ENCODE measurements at places on chromosomes 3 and 15.

DNA sequence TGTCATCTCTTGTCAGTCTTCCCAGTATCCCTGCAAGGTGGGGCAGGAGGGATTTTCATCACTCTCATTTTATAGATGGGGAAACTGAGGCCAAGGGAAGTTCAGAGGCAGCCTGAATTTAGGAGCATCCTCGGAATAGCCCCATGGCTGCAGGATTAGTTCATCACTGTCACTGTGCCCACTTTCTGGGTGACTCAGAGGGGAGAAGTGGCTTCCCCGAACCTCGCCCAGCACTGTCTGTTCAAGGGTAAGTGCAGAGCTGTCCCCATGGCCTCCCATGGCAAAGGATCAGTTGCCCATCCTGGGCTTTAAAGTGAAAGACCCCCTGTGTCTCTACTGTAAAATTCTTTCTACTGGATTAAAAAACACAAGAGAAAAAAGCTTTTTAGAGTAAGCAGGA is 60.0 kb upstream of the SEC13 start:
- DNase-seq: no peak

DNA sequence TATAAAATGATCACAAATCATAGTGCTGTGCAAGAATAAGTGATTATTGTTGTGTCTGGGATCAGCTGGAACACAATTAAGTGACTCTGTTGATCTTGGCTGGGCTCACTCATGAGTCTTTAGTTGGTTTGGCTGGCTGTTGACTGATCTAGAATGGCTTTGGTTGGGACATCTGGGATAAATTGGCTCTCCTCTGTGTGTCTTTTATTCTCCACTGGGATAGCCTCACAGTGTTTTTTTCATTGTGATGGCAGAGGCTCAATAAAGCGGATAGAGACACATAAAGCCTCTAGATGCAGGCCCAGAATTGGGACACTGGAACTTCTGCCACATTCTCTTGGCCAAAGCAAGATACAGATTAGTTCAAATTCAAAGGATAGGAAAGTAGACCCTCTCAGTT is 735.6 kb downstream of the PDCD6IP start:
- DNase-seq: no peak

- DNase-seq: no peak
These were observed 4.6 kb downstream of the GLCE start for GRCh38 chr15:69164807-69165636.

- DNase-seq: peak; percentile 47
These were observed 80.3 kb downstream of the CPN2 start for GRCh38 chr3:194270627-194271459.

DNA sequence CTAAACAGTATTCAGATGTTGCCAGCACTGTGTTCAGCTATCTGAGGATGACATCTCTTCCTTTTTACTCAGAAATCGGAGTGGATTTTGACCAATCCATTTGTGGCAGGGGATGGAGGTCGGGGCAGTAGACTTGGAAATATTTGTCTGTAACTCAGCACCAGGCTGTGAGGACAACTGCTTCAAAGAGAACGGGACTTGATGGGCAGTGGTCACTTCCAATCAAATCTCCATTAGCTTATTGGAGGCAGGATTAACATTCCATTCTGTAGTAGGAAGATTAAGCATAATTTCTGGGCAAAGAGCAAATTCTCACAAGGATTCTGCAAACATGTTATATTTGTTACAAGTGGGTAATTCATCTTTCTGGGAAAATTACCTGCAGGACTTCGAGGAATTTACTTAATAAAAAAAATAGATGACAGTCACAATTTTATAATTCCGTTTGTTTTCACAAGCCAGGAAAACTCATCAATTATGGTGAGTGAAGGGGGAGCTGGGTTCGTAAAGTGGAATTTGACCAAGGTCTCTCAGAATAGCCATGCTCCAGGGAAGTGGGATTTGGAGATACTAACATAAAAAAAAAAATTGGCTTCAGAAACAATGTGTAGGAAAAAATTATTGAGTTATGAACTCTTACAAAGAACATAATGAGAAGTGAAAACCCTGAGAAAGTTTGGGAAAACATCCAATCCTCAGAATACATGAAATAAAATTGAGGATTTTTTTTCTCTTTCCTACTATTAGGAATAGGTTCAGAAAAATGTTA is 18.1 kb downstream of the CRABP1 start:
- DNase-seq: no peak

DNA sequence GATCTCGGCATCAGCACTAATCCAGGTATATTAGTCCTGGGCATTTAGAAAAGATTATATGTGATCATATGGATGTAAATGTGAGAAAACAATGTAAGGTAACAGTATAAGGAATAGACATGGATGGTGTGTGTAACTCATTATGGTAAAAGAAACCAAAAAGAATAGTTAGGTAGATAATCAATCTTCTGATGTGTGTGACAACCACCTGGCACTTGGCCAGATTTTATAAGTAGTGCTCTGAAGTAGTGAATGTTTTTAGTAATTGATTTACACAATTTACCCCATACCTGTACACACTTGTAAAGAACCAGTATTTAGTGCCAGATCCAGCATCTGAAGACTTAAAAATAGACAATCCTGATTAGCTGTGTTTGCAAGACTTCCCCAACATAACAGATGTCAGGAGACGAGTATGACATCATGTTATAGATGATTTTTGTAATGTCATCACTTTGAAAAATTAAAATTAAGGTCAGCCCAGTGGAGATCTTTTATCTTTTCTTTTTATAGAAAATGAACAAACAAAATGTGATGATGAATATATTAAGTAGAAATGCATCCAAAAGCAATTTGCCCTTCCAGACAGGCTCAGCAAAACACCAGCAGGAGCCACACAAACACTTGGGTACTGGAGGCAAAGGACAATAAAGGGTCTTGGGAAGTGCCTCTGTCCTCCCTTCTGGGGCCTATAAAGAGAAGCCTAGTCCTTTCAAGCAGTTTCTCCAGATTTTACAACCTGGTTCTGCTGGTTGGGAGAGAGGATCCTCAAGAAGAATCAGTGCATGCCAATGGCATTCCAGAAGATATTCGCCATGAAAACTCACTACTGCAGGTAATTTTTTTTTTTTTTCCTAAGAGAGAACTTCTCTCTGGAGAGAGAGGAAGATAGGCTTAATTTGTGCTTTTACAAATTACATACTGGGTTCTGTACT is 140.7 kb downstream of the MECOM start:
- DNase-seq: no peak

DNA sequence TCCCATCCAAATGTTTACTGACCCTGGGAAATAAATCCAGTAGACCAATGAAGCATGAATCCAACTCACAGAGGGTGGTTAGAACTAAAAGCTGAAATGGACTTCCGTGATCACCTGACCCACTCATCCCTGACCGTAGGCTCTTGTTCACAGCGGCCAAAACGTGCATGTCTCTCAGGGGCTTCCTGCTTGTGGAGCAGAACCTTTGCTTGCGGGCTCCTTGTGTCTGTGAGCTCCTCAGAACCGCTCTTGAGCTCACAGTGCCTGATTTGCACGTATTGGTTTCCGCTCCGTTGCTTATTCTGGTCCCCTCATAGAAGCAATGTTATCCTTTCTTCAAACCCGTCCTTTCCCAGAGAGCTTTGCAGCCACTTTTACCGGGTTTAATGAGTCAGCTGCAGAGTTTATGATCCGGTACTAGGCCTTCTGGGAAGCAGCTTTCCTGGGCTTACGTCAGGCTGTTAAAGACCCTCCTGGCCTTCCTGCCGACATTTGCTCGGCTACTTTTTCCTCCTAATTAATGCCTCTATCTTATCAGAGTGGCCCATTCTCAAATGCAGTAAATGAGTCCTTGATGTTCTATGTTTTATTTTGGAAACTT is 35.4 kb downstream of the LIPC start:
- DNase-seq: no peak

GRCh38 chr3:28940994-28941393 is 339.9 kb upstream of the RBMS3 start:
- DNase-seq: no peak

- DNase-seq: no peak
These were observed 5.2 kb upstream of the FURIN start for GRCh38 chr15:90862964-90863778.

- DNase-seq: no peak
These were observed 38.0 kb upstream of the CBLB start for GRCh38 chr3:105906836-105907235.

DNA sequence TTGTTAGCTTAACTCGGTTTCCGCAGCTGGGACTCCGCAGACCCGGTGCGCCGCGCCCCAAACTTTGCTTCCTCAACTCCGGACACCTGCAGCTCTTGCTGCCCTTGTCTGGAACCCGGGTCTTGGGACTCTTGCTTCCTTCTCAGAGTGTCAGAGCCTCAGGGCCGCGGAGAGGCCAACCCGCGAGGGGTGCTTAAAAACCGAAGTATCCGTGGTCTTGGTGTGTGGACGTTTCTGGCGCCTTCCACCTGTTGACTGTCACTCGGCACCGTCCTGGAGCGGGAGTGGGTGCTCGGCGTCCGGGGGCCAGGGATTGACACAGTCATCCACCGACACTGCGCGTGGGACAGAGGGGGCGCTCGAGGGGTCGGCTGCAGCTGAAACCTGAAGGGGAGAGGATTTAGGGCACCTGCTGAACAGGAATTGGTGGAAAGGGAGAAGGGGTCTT is 386 bp downstream of the SQOR start:
- DNase-seq: peak; percentile 83

DNA sequence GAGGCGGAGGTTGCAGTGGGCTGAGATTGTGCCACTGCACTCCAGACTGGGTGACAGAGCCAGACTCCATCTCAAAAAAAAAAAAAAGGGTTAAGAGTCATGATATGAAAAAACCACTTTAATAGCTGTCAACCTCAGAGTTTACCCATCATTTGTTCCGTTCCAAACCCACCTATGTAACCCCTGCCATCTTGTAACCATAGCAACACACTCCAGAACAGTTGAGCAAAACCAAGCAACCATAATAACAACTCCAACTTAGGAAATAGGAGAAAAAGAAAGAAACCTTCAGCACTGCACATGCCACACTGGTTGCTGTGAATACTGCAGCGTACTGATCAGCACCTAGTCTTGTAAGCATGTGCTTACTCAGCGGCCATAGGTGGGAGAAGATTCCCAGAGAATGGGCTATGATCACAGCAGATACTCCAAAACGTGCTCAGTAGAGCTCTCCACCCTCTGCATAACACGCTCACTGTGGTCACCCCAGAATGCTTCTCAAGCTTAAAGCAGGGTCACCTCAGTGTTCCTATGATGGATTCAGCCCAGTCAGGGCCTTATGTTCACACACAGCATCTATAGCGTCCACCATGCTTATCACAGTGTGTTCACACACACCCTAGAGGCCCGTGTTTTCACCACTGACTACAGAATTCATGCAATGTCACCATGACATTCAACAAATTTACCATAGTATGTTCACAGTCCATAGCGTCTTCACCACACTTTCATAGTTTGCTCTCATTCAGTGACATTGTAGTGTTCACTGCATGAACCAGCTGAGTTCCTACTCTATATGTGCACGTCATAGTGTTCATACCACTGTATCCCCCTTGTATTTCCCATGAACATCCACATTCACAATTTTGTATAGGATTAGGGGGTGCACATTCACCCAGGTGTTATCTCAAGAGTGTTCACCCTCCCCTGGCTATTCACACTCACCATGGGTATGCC is 6.5 kb upstream of the CILP start:
- DNase-seq: no peak

- DNase-seq: no peak
These were observed 884.6 kb downstream of the AGBL1 start for GRCh38 chr15:86964271-86964670.

- DNase-seq: no peak
These were observed 7.1 kb upstream of the HCN4 start for GRCh38 chr15:73375755-73376305.
